ENCODE measurements at places on chromosomes 2 and 18. TPM values are rescaled to one million over a fixed set of nuclear protein-coding genes. Genes with fewer than 3 reads are reported as not detected.

DNA sequence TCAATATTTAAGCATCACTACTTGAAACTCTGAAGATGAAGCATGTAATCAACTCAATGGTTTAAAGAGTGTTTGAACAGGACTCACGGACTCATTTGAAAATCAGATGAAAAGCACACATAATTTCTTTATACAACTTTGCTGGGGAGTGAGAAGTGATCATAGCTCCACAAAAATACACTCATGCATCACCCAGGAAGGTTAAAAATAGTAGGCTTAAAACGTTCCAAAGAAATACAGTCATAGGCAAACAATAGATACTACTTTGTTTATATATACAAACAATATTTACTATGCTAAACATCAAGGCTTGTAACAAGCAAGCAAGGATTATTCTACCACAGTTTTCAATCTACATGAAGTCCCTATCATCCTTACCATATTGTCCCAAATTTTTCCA is 11.6 kb downstream of the HNRNPLL start:
- DNase-seq: no peak

- no peak for DNase-seq
These were observed 63.7 kb downstream of the EFEMP1 start for GRCh38 chr2:55859875-55860274.

GRCh38 chr2:239381709-239382134 is 19.1 kb downstream of the HDAC4 start:
- no peak for DNase-seq

DNA sequence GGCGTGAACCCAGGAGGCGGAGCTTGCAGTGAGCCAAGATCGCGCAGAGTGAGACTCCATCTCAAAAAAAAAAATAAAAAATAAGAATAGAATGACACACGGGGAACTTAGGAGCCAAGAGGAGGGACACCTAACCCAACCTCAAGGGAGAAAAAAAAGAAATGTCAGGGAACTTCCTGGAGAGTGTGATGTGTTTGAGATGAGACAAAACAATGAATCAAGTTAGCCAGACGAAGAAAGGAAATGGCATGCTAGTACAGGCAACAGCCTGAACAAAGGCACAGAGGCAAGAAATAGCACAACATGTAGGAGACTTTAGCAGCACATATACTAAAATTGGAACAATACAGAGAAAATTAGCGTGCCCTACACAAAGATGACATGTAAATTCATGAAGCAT is 36.7 kb upstream of the PAPOLG start:
- DNase-seq: no peak

- DNase-seq: no peak
These were observed 40.6 kb upstream of the INHBB start for GRCh38 chr2:120305296-120305695.

- no peak for DNase-seq
These were observed 130.4 kb upstream of the NDUFV2 start for GRCh38 chr18:8972116-8972515.

- DNase-seq: no peak
These were observed 96.4 kb upstream of the NOL4 start for GRCh38 chr18:34321066-34321465.

DNA sequence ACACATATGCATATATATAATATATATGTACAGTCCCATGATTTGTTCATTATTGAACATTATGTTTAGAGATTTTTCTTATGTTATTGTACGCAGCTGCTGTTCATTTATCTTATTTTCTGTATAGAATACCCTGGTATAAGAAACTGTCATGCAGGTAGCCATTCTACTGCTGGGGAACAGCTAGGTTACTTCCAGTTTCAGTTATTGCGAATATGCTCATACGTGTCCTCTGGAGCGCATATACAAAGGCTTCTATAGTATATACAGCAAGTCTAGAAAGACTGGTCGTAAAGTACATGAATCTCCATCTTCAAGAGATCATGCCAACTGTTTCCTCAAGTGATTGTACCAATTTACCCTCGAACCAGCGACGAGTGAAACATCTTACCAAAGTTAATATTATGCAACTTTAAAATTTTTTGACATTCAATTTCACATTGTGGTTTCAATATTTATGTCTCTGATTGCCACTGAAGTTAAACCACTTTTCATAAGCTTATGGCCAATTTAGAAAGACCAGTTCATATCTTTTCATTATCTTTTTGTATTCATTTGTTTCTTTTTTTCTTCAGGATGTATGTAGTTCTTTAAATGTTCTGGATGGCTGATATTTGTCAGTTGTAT is 53.5 kb downstream of the RDH14 start:
- no peak for DNase-seq

DNA sequence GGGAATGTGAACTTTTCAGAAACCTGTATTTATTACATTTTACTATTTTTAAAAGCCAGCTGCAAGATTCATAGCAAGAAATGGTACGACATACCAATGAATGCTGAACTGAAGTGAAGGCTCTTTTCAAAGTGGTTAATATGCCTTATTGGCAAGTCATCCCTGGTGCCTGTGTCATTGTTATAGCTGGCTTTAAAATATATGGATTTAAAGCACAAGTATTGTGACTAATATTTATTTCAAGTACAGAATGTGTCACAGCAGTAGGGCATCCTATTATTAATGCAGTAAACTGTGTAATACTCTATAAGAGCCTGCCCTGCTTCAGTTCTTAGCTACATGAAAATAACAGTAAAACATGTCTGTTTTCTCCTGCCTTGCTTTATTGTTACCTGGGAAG is 10.8 kb downstream of the TSHZ1 start:
- no peak for DNase-seq

- DNase-seq: no peak
These were observed 111.3 kb upstream of the TLK1 start for GRCh38 chr2:171271971-171272436.

GRCh38 chr2:113201496-113202304 is 27.9 kb downstream of the PSD4 start:
- no peak for DNase-seq

- DNase-seq: peak; percentile 72
These were observed at the start of gene C1GALT1C1L for GRCh38 chr2:43676322-43677050. C1GALT1C1L (minus strand) TSS chr2:43676429; CDS start chr2:43676322, 107 bp downstream.

- DNase-seq: no peak
These were observed 77.5 kb downstream of the KLF7 start for GRCh38 chr2:207088276-207088675.

DNA sequence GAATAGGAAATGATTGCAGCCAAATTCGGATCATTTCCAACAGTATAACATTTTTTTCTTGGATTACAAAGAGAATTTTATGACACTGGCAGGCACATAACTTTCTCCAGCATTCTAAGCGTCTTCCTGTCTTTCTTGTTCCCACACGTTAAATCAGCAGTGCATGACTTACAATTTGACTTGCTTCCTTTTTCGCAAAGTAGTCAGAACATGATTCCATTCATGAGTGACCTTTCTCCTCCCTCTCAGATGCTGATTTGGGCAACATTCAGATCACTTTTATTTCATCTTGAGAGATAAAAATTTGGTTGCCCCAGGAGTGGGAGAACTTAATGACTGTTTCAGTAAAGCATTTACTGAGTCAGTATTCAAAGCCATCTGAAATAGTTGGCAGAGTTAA is 858.7 kb upstream of the ACVR2A start:
- no peak for DNase-seq

DNA sequence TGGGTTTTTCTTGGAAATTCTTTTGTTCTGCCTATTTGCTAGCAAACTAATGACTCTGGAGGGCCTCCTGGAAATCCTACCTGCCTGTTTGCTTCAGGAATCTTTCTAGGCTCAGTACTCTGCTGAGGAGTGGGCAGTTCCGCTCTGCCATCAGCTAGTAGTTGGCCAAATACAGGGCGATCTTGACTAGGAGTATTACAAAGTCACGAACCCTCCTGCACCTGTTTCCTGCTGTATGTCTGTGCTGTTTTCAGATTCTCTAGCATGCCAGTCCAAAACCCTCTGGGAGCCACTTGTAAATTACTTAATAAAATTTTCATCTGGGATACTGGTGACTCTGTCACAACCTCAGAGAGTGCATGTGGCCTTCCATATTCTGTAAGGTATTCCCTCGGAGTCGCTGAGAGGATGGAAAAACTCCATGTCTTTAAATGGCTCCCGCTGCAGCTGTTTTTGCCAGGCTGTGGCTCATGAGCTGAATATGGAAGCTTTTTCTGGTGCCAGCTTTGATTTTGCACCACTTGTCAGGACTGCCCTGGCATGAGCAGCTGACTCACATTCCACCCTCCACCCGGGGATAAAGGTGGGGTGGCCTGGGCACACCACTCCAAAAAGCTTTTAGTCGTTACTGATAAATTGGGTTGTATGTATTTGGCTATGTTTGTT is 123.0 kb downstream of the RTN4 start:
- DNase-seq: no peak

GRCh38 chr2:167689444-167689843 is 558.0 kb downstream of the STK39 start:
- DNase-seq: no peak

GRCh38 chr2:188720811-188721605 is 253.2 kb upstream of the COL3A1 start:
- no peak for DNase-seq

DNA sequence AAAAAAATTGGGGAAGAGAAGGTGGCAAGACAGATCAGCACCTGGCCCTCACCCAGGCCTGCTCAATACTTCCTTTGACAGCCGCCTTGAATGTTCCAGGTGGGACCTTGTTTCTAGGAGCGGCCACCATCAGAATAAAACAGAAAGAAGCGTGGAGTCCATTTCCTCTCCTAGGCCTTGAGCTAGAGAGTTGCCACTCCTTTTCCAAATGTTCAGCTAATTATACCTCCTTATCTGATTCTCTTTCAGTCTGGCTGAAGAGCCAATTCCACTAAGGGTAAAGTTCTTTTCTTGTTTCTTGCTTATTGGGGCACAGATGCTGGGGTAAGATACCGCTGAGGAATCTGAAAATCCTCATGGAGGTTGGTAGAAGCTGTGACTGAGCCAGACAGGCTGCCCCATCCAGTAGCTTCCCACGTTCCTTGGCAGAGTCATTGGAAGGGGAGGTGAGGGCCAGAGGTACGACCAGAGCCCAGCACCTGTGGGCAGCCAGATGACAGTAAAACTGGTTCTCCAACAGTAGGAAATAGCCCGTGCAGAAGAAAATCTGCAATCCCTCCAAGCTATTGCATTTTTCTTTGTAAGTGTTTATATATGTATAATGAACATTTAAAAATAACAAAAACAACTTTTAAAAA is 51.5 kb downstream of the PLB1 start:
- no peak for DNase-seq

GRCh38 chr18:58205443-58206160 is 161.6 kb downstream of the NEDD4L start:
- DNase-seq: no peak

DNA sequence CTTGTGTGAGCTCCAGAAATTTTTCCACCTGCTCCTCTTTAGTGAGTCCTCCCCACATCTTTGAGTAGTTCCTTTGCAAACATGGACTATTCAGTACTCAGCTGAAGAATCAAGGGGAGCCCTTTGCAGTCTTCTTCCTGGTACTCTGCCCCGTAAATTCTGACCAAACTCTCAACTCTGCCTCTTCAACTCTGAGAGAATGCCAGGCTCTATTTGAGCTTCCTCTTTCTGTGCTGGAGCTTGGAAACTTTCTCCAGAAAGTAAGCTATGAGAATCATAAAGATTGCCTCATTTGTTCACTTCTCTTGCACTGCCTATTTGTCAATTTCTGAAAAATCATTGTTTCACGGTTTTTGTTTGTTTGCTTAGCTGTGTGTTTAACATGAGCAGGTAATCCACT is 7.4 kb upstream of the STAT4 start:
- no peak for DNase-seq

- peak; percentile 13 for DNase-seq
These were observed 423.3 kb downstream of the LPIN1 start for GRCh38 chr2:12169721-12170120.

- DNase-seq: no peak
These were observed 5.5 kb upstream of the CCDC74A start for GRCh38 chr2:131521961-131522781.

DNA sequence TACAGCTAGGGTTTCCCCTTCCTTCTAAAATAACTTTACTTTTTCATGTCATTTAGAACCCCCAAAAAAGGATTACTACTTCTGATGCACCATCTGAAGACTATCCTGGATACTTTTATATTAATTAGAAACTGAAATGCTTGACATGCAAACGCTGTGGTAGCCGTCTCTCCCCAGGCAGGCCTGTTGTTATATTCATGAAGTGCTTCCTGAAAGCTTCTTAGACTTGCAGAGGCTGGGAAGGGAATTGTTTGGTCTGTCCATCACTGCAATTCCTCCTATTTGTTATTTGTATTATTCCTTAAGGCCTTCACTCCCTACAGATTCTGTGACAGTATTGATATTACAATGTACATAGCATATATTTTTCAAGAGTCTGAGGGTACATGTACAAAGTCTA is 370.2 kb downstream of the NRXN1 start:
- DNase-seq: no peak

DNA sequence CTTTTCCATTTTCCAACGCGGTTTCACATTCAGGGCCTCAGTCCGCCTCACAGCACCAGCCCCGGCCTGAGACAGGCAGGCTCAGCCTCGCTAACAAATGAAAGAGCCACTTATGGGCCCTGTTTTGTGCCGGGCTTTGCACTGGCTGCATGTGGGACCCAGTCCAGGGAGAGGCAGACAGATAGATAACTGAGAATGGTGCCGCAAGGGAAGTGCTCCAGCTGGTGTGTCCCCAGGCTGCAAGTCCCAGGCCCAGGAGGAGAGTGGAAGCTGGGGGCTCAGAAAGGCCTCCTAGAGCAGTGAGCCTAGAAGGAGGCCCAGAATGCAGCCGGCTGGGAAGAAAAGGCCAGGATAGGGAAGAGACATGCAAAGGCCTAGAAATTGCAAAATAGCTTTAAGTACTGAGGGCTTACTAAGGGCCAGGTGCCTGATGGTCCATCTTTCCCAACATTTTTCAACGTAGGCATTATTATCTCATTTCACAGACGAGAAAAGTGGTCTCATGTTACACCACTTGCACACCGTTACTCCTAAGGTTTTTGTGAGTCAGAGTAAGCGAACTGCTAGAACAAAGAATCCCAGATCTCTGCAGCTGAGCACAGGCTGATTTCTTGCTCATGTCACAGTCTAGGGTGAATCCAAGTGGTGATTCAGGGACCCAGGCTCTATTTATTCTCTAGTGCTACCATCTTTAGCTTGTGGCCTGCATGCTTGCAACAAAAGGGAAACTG is 26.0 kb downstream of the ADRA2B start:
- no peak for DNase-seq

- DNase-seq: no peak
These were observed 532.8 kb downstream of the FBXO15 start for GRCh38 chr18:73614812-73615211.

- DNase-seq: no peak
These were observed 281.1 kb upstream of the NCKAP5 start for GRCh38 chr2:133849341-133849740.

Gene SERPINB3
- not detected for total RNA-seq

Gene MEP1B
- total RNA-seq: 32.4 TPM

Gene SLC8A1
- total RNA-seq: 39.5 TPM

Gene ZAP70
- total RNA-seq: 16.1 TPM

Gene UGT1A6
- total RNA-seq: 13.5 TPM

Gene CYS1
- total RNA-seq: 2.9 TPM

Gene SCLY
- total RNA-seq: 9.4 TPM

Gene AGXT
- total RNA-seq: 2.2 TPM

Gene ITGA6
- total RNA-seq: 80.4 TPM

Gene CPO
- total RNA-seq: not detected

Gene DCDC2C
- not detected for total RNA-seq

Gene LIMS2
- total RNA-seq: 144 TPM

Data from transverse colon (tissue), 4 donors.